H9 (cell line): ENCODE measurements at places on chromosomes 1 and 21.

- H3K27ac ChIP-seq = no peak overlapping the region
- H3K4me1 ChIP-seq = no peaks in the 10 kb centered on the region
- H3K4me3 ChIP-seq = no peak overlapping the region
- H3K27me3 ChIP-seq = no peaks in the 10 kb centered on the region
- peaks cover 75% of the 10 kb centered on the region for H3K36me3 ChIP-seq
- DNase-seq = no peak
Observed at GRCh38 chr1:11842154-11843041, 5.2 kb downstream of the NPPA start.

- peaks cover 51% of the 10 kb centered on the region for H3K36me3 ChIP-seq
- H3K4me3 ChIP-seq = no peak overlapping the region
- H3K4me1 ChIP-seq = peaks cover 7% of the 10 kb centered on the region; the same call in 1 of the 2 replicates
- no peaks in the 10 kb centered on the region for H3K27me3 ChIP-seq
- H3K27ac ChIP-seq = no peak overlapping the region
- DNase-seq = no peak
Observed at GRCh38 chr1:21865609-21865942, 53.5 kb downstream of the LDLRAD2 start.

DNA sequence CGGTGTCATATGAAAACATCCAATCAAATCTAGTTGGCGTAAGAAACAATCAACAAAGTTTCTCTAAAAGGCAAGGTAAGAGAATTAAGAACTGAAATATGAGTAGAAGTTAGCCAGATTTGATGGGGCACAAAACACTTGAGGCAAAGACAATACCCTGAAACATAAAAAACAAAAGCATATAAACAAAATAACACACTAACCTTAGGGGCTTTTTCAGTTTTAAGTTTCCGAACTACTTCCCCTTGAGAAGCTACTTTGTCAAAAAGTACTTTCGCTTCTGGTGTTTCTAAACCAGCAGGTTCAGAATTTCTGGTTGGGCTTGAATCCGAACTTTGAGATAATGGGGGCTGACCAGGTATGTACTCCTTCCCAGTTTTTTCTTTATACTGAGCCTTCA lies 57.9 kb downstream of the EPRS1 start:
- H3K4me1 ChIP-seq = no peaks in the 10 kb centered on the region
- no peak overlapping the region for H3K4me3 ChIP-seq
- no peak overlapping the region for H3K27ac ChIP-seq
- no peaks in the 10 kb centered on the region for H3K27me3 ChIP-seq

DNA sequence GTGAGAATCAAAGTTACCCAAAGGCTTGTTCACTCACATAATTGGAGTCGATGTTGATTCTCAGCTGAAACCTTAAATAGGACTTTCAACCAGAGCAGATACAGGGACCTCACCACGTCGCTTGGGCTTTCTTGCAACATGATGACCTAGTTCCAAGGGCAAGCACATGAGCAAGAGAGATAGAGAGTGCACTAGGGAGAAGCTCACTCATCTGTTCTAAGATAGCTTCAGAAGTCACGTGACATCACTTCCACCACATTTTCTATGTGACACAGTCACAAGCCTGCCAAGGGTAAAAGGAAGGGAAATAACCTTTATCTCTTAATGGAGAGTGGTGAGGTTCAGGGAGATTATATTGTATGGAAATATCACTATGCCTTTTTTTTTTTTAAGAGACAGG lies 470.1 kb upstream of the PLXNA2 start:
- H3K27ac ChIP-seq = no peak overlapping the region
- no peak for DNase-seq
- no peaks in the 10 kb centered on the region for H3K27me3 ChIP-seq
- no peaks in the 10 kb centered on the region for H3K4me1 ChIP-seq
- H3K36me3 ChIP-seq = peaks cover 3% of the 10 kb centered on the region; the same call in 1 of the 2 replicates

DNA sequence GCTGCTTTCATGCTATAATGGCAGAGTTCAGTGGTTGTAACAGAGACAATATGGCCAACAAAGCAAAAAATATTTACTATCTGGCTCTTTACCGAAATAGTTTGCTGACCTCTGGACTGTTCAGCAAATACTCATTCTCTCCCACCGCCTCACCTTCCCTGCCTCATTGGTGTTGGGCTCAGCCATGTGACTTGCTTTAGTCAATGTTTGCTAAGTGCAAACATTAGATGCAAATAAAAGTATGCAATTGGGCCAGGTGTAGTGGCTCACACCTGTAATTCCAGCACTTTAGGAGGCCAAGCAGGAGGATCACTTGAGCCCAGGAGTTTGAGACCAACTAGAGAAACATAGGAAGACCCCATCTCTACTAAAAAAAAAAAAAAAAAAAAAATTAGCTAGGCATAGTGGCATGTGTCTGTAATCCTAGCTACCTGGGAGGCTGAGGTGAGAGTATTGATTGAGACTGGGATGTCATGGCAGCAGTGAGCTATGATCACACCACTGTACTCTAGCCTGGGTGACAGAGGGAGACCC lies 55.1 kb downstream of the RPL5 start:
- H3K36me3 ChIP-seq = peaks cover 3% of the 10 kb centered on the region; the same call in 1 of the 3 replicates
- no peak overlapping the region for H3K4me3 ChIP-seq
- no peak overlapping the region for H3K27ac ChIP-seq
- no peaks in the 10 kb centered on the region for H3K27me3 ChIP-seq
- H3K4me1 ChIP-seq = no peaks in the 10 kb centered on the region

GRCh38 chr1:70220517-70221237 lies 503 bp upstream of the SRSF11 start:
- H3K27ac ChIP-seq = no peak overlapping the region
- DNase-seq = no peak
- peaks cover 50% of the 10 kb centered on the region for H3K36me3 ChIP-seq
- H3K27me3 ChIP-seq = no peaks in the 10 kb centered on the region

DNA sequence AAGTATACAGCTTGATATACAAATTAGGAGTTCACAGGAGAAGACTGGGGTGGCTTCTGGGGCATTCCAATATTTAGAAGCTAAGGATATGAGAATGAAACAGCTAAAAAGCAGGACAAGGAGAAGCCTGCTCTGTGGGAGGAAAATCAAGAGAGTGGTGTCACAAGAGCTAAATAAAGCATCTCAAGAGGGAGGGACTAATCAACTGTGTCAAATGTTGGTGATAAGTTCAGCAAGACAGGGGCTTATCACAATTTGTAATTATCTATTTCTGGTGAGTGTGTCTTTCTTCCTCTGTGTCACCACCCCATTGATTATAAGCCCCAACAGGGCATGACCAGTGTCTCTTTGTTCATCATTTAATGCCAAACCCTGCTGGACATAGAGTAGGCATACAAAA lies 295.8 kb upstream of the DUSP10 start:
- DNase-seq = no peak
- no peaks in the 10 kb centered on the region for H3K36me3 ChIP-seq
- no peak overlapping the region for H3K27ac ChIP-seq
- H3K4me1 ChIP-seq = no peaks in the 10 kb centered on the region
- no peak overlapping the region for H3K4me3 ChIP-seq
- H3K27me3 ChIP-seq = no peaks in the 10 kb centered on the region

GRCh38 chr1:184541537-184542152 lies 154.8 kb downstream of the C1orf21 start:
- no peak overlapping the region for H3K27ac ChIP-seq
- no peak for DNase-seq
- no peaks in the 10 kb centered on the region for H3K27me3 ChIP-seq
- H3K36me3 ChIP-seq = peaks cover 44% of the 10 kb centered on the region
